ENCODE measurements at places on chromosomes 2 and 18. TPM values are rescaled to one million over a fixed set of nuclear protein-coding genes. Genes with fewer than 3 reads are reported as not detected.

SIX2 gene
- 24.5 TPM for polyA plus RNA-seq

NPPC gene
- polyA plus RNA-seq: 0.71 TPM

REG3A gene
- not detected for polyA plus RNA-seq

ALPG gene
- polyA plus RNA-seq: 0.04 TPM

RUFY4 gene
- 0.59 TPM for polyA plus RNA-seq

PARD6G gene
- 35.0 TPM for polyA plus RNA-seq

CPO gene
- 1.1 TPM for polyA plus RNA-seq

UGT1A3 gene
- not detected for polyA plus RNA-seq

RAB6C gene
- 0.72 TPM for polyA plus RNA-seq

IGFBP2 gene
- 296 TPM for polyA plus RNA-seq

RNF125 gene
- 3.0 TPM for polyA plus RNA-seq

DNA sequence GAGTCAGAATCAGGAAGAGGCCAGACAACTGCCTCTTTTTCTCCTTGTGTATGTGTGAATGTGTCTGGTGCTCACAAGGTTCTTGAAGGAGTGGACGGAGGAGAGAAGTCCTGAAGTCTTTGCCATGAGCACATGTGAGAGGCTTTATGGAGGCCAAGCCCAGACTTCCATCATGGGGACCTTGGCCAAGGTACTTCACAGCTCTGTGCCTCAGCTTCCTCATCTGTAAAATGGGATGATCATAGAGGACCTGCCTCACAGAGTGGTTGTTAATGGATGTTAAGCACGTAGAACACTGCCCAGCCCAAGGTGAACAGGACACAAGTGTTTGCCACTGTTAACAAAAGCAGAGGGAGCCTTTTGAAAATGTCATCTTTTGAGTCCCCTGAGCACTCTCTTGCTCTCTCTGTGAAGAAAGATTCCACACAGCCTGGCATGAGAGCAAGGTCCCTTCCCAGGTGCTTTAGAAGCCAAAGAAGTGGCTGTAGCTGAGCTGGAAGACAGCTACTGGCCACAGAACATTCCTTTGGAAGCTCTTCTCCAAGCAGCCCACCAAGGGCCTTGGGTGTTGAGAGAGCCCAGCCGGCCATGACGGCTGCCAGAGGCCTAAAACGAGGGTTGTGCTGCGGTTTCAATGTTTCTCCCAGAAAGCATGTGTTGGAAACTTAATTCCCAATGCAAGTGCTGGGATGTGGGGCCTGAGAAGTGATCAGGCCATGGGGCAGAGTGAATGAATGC is 41.8 kb upstream of the ASPRV1 start:
- DNase-seq: no peak

DNA sequence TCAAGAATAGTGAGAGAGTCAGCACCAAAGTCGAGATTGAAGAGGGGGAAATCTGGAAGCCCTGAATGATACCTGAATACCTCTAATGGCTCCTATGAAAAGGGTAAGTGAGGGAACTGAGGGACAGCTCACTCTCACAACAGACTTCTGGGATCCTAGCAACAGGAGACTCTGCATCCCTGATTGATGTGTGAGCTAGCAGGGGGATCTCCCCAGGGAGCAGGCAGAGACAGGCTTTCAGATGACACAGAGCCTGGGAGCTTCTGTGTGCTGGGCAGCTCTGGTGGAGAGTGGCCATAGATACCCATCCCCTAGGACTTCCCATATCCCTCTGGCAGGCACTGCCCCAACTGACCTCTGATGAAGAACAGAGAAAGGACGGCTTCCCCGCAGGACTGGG is 206.2 kb downstream of the EXOC6B start:
- DNase-seq: no peak

DNA sequence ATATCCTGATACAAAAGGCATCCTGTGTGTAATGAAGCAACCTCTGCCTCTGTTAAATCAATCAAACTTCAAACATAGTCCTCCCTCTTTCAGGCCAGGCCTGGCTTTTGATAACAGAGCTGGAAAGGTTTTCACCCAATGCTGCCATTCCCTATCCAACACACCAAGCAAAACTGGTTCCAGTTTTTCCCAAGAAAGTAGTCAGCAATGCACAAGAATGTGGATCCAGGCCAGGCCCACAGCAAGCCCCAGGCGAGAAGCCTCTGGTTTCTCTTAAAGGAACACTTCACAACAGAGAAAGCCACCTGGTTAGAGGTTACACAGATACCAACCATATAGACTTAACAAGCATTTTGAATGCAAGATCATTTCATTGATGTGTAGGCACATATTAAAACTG is 49.2 kb upstream of the CCDC150 start:
- DNase-seq: no peak

- no peak for DNase-seq
Measured at GRCh38 chr18:58105888-58106260, 61.8 kb downstream of the NEDD4L start.

DNA sequence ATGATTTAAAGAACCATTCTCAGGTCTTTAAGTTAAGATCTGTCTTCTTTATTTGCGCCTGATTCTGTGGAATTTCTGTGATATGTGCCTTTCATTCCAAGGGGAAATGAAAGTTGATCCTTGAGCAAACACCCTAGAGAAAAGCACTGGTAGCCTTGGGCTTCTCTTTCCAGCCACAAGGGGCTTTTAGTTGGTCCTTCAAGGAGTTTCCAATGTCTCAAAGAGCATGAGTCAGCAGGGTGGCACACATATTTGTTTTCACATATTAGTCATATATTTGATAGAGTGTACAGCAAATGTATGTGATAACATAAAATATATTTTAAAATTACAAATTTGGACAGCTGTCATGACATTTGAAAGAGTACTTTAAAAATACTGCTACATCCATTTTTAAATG is 339.5 kb downstream of the TXNL1 start:
- no peak for DNase-seq

- DNase-seq: no peak
Measured at GRCh38 chr2:11901351-11902069, 155.1 kb downstream of the LPIN1 start.

GRCh38 chr18:3612315-3612714 is 162.3 kb downstream of the TGIF1 start:
- no peak for DNase-seq

DNA sequence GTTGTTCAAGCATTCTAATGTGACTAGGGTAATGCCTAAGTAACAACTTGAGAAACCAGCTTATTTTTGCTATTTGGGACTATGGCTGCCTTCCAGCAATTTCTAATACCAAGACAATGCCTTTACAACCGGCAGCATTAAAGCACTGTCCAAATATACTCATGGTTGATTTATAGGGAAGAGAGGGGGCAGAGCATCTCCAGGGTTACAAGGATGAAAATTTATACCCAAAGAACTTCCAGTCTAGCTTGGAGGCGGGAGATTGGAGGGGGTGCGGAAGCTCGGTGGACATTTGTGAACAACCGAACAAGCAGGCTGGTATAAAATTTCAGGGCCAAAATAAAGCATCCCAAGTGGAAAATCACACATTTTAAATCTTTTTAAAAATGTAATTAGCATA is 294.9 kb upstream of the STON1 start:
- no peak for DNase-seq

- DNase-seq: no peak
Measured at GRCh38 chr2:239179851-239180371, 220.9 kb downstream of the HDAC4 start.

- no peak for DNase-seq
Measured at GRCh38 chr18:5097116-5097703, 99.8 kb downstream of the AKAIN1 start.

GRCh38 chr2:65382323-65382722 is 50.1 kb downstream of the SPRED2 start:
- no peak for DNase-seq

DNA sequence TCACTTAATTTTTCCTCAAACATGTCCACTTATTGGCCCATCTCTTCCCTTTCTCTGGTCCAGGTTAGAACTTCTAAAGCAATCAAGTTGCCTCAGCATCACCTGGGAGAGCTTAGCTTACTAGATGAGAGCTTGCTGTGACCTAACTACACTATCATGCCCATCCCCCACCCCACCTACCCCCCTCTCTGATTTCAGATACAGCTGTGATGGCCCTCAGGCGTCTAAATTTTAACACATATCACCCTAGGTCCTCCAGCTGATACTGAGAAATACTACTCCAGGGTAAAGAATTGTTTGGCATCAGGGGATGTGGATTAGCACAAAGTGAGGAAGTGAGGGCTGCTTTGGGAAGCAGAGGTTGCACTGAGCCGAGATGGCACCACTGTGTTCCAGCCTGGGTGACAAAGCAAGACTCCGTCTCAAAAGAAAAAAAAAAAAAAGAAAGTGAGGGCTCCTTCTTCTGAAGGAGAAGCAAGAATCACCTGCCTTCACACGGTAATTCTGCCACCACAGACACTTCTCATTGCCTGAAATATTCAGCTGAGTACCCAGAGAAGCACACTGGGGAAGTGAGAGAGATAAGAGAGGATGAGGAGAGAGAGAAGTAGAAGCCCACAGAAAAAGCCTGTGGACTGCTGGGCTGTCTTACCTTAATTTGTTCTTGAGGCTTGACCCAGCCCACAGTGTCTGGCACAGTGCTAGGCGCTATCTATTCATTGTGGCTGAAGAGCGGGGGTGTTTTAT is 263.4 kb downstream of the ASXL3 start:
- no peak for DNase-seq

DNA sequence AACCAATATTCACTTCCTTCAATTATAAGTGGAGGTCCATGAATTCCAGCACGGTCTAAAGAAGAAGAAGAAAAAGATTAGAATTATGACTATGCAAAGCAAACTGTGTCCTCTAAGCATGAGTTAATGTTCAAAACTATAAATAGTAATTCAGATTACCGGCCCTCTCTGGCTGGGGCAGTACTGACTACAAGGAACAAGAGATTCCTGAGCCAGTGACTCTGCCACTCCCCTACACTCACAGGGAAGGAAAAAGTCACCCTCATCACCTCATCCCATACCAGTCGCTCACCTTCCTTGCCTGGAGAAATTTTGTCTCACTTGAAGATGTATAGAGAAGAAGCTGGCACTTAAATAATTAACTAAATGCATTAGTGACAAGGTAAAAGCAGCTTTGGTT is 56.5 kb upstream of the CD302 start:
- no peak for DNase-seq

DNA sequence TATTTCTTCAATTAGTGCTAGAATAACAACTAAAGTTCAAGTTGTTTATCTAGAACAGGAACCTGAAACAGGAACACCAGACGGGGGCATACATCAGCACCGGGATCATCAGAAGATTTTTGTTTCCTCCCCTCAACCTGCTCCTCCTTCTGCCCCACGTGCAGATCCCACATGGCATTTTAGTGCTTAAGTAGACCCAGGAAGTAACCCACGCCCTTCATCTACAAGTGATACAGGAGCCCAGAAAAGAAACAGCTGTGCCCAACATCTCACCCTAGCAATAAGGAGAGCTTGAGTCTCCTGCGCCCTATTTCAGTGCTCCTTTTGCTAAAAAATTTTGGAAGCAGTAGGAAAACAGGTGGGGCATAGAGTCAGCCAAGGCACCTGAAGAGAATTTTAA is 5.2 kb downstream of the ZNF385B start:
- no peak for DNase-seq

DNA sequence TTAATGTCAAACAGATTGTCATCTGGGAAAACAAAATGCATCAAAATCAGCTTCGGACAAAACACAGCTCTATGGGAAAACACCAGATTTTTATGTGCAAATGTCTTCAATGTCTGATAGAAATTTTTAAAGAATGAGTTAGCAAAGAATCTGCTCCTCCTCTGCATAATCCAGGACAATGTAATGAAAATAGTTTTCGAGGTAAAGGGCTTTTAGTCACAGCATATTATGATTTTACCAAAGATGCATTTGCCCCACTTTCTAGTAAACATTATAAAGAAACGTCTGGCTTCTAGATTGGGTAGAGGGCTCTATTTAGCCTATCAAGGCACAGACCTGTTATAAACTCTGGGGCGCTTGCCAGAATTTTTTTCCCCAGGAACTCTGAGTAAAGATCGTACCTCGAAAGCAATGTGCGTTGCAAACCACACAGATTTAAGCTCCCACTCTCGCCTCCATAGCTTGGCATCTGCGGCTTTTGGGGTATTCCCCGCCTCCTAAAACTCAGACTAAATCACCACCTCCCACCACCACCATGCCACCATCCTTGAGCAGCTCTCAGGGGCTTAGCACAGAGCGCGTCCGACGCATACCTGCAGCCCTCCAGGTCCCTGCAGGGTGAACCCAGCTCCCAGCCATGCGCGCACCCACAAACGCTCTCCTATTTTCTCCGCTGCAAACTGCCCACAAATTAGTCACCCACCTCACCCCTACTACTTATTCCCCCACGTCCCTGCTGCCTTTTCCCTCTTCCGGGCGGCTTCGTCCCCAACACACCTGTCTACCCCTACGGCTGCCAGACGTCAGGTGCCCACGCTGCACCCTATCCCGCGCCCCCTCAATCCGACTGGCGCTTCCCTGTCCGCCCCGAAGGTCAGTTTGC is 829 bp downstream of the ACVR1C start:
- peak; percentile 2 for DNase-seq

DNA sequence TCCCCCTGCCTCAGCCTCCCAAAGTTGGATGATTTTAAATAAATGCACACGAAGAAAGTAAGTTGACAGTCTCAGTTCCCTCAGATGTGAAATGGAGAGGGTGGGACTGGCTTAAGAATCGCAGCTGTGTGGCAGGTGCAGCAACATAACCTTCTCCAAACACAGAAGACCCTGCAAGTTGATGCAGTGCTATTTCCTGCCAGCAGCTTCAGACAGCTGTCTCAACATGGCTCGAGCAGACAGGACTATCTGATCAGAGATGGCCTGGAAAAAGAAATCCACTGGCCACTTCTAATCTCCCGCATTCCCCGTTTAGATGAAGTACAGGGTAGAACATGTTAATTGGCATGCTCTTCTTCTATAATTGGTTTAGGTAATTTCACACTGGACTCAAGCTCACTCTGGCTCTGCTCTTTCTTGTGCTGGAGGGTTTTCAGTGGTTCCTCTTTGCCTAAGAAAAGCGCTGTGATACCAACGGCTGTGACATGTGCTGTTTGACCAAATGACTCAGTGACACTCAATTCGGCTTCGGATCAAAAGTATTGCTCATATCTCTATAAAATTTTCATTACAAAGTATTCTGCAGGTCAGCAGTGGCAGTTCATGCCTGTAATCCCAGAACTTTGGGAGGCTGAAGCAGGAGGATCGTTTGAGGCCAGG is 40.2 kb downstream of the MYOM1 start:
- DNase-seq: no peak

- DNase-seq: no peak
Measured at GRCh38 chr2:5723791-5724735, 31.9 kb downstream of the SOX11 start.

DNA sequence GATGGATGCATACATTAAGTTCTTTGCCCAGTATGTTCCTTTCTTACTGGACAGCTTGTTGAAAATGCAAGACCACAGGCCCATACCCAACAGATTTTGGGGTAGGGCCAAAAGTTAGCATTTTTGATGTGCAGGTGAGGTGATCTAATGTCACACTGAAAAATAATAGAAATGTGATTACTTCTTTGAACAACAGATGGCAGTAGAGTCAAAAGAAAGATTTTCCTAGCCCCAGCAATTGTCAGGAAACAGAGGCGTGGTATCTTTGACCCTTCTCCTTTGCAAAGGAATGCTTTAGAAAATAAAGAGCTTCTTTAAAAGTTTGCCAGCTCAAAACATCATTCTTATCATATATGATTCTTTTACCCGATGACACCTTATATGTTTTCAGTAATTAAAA is 343.6 kb upstream of the SYT4 start:
- peak; percentile 26 for DNase-seq
